ENCODE measurements at places on chromosomes 12 and 14.

- peak; percentile 56 for DNase-seq
These were observed 90.9 kb downstream of the ACTN1 start for GRCh38 chr14:68888025-68888850.

GRCh38 chr12:89831310-89832095 lies 122.9 kb upstream of the ATP2B1 start:
- DNase-seq, result no peak

- no peak for DNase-seq
These were observed 441.1 kb downstream of the BCAT1 start for GRCh38 chr12:24507827-24508226.

- DNase-seq, result no peak
These were observed 23.9 kb downstream of the FAM181A start for GRCh38 chr14:93950948-93951634.

GRCh38 chr14:103109535-103110441 lies 13.5 kb upstream of the TNFAIP2 start:
- peak; percentile 57 for DNase-seq

GRCh38 chr12:83150465-83151189 lies 463.9 kb downstream of the TMTC2 start:
- no peak for DNase-seq

DNA sequence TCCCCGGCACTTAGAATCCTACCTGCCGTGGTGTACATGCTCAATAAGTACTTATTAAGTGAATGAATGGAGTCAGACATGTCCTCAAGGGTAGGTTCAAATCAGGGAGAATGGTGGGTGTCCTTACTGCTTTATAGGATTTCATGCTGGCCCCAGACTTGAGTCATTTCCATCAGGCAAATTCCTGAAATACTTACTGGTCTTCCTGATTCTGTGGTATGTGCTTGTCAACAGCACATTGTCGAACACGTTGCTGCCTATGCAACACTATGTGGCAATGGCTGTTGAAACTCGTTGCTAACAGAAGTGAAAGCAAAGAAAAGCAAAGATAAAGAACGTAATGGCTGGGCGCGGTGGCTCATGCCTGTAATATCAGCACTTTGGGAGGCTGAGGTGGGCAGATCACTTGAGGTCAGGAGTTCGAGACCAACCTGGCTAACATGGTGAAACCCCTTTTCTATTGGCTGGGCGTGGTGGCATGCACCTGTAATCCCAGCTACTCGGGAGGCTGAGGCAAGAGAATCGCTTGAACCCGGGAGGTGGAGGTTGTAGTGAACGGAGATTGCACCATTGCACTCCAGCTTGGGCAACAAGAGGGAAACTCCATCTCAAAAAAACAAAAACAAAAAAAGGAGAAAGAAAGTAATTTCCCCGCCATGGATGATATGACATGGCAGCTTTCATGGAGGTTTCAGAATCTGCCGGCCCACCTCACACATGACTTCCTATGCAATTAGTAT lies 214.9 kb downstream of the ZFP36L1 start:
- no peak for DNase-seq

DNA sequence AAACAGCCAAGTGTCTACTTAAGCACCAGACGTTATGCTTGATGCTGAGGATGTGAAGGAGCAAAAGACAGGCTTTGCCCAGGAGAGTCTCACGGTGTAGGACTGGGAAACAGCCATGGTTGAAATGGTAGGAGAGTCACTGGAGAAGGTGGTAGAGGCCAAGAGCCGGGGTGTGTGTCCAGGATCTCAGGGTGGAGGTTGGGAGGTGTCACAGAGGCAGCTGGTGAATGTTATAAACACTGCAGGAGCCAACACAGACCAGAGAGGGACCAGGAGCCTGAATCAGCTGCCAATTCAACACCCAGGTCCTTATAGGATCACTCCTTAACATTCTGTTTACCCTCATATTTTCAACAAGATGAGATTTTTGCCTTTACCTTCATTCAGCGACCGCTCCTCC lies 7.5 kb downstream of the NID2 start:
- peak; percentile 79 for DNase-seq

DNA sequence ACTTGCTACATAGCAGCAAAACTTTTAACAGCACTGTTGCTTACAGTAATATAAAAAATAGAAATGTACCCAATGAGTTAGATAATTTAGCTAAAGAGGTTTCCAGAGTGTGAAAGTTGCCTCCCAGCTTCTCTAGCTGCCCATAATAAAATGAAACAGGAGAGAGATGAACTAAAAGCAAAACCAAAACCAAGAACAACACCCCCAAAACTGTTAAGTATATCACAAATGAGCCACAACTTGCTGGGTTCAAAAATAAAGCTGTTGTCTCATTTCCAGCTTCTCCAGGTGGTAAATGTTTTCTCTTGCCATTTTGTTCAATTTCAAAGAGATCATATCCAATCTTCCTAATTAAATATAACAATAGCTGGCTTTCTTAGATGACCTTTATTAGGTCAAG lies 614.0 kb downstream of the ETNK1 start:
- no peak for DNase-seq

Data from heart left ventricle (tissue), 16 donors.